ENCODE measurements at places on chromosomes 6 and 20.

DNA sequence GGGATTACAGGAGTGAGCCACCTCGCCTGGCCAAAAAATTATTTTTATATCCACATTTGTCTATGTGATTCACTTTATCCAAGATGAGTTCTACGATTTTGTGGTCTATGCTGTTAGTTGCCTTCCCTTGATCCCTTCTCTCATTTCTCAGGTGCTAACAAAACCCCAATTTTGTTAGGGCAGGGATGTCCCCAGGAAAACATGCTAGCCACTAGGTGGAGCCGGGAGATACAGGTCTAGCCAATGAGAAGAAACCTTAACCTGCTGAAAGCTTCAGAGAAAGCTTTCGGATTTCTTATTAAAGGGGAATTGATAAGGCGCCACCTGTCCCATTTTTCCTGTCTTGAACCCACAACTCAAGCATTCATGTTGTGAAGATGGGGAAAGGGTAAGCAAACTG, 167.4 kb upstream of the OLIG3 start:
- no peak for DNase-seq

- no peak for DNase-seq
Measured at GRCh38 chr6:37491830-37492208, 7.9 kb downstream of the CCDC167 start.

DNA sequence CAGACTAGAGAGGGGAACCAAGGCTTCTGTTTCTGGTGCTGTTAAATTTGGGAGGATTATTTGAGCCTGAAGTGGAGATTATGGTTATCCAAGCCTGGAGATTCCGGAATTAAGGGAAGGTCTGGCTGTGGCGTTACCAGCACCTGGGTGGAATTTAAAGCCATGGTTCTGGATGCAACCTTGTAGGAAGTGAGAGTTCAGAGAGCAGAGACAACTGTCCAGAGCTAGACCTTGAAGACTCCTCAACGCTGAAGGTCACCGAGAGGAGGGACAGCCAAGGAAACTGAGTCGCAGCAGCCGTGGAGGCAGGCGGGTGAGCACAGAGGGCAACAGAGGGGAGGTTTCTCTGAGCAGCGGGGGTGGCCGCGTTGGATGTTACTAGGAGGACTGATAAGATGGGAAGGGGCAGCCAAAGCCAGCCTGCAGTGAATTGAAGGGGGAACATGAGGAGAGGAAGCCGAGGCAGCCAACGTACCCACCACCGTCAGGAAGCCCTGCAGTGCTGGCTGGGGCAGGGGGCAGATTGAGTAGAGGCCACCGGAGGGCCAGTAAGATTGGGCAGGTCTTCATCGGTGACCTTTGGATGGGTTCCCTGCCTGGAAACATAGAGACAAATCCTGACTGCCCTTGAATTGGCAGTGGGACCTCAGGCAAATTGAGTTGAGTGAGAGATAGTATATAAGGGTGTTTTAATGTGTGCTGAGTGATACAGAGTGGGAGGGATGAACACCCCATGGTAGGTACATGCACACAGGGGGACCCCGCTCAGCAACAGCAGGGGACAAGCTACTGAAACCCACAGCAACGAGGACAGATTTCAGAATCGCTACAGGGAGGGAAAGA, 90.3 kb downstream of the SNX5 start:
- DNase-seq, result no peak

DNA sequence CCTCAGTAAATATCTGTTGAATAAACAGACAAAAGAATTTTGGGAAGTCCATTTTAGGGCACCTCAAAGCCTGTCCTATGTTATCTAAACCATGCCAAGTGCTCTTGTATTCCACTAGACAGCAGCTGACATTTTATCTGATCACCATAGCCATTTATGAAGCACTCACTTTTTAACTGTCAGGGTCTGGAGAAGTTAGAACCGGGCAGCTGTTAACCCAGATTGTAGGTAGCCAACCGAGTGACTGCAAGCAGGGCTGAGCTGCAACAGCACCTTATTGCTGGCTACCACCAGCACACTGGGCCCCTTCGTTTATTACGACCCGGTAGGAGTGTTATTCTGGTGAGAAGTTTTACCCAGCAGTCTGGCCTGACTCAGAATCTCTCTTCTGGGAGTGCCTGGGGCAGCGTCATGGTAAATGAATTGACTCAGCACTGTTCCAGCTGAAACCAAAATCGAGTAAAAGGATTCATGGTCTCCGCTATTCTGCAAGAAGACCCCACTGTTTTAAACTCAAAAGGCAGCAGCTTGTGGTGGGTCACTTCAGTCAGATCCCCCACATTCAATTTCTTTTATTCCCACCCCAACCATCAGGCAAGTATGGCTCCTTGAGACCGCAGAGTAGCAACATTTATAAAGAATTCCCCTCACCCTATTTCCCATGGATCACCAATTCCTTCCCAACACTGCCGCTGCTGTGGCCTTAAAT, 1.7 kb downstream of the UBE2V1 start:
- no peak for DNase-seq

GRCh38 chr20:63101781-63102720, 95.3 kb upstream of the BHLHE23 start:
- peak; percentile 82 for DNase-seq

GRCh38 chr20:55977690-55978459, 27.4 kb downstream of the CBLN4 start:
- no peak for DNase-seq

GRCh38 chr6:11357285-11357684, 124.8 kb upstream of the NEDD9 start:
- DNase-seq, result no peak

DNA sequence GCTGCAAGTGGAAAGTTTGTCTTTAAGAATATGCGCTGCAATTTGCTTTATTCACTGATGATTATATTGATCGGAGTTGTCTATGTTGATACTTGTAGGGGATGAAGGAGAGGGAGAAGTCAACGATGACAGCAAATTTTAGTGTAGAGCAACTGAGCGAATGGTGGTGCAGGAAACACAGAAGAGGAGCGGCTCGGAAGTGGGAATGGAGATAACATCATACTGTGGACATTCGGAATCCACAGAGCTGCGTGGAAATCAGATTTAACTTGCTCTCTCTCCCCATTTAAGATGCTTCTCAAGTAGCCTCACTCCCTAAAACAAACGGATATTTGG, 722 bp upstream of the TMEM14B start:
- DNase-seq, result no peak

DNA sequence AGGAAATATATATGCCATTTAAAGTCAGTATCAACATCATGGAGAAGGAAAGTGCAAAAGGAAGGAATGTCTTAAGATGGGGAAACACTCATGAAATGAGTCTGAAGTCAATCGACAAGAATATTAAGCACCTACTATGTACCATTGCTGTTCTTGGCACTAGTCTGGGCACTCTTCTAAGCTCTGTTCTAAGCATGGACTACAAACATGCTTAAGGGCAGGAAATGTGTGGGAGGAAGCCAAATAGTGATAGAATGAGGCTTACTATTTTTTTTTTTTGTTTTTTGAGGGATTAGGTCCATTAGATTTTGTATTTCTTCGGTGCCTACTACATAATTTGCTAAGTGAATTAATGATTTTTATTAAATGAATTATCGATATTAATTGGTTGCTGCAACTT, 83.8 kb upstream of the SUPT3H start:
- DNase-seq, result no peak

DNA sequence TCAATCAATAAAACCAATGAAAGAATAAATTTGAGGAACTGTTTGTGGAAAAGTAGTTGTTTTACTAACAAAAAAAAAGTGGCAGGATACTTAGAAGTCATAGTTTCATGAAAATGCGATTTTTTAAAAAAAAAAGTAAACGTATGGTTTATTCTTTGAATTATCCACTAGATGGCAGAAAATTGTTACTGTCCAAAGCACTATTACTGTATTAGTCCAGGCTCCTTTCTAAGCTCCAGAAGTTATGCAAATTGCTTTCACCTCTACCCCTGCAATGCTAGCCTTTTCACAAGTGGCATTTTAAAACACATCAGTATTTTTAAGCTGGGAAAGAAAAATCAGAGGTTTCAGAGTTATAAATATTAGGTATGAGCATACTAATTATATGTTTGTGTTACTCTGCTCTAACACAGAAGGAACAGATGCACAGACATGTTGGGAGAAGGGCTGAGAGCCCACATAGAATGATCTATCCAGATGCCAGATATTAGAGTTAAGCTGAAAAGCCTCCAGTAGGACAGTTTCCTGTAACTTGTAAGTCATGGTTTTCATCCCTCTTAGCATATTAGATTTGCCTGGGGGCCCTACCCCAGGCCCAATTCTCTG, 63.9 kb downstream of the FHL5 start:
- DNase-seq, result peak; percentile 46

DNA sequence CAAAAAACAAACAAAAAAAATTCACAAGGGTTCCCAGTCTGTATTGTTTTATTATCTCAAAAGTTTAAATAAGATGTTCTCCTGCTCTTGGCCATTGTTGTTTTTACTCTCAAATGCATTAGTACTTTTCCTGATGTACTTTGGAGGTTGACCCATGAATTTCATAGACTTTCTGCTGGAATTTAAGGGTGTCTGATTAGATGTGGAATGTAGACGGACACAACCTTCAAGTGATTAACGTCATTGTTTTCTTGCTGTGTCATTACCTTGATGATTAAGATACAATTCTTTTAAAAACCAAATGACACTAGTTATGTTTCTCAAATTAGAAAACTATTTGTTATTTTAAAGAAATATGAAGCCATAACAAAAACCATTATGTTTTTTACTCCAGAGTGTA, 421.4 kb upstream of the RUNX2 start:
- DNase-seq, result no peak

DNA sequence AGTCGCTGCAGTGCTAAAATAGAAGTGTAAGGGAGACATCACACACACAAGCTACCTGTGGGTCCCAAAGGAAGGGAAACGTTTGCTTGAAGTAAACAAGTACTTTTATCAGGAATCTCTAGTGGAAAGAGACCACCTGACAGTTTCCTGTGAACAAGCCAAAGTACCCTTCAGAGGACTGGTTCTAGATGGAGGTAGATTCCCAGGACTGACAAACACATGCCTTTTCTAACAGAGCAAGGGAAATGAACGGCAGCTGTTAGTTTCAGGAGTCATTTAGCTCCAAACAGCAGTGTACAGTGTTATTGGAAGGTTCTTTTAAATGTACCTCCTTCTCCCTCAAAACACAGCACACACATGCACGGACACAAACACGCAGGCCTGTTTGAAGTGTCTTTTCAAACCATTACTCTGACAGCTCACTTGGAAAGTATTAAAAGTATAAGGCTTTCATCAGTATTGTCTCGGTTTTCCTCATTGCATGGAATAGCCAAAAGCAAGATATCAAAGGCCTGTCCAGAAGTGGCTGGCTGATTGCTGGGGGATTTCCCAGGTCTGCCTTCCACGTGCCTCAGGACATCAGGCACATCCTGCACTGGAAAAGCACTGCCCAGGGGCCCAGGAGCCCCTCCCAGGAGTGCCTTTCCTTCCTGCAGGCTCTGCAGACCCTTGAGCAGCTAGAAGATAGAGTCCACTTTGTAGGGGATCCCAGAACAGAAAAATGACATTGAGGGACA, 393.2 kb upstream of the SOX4 start:
- DNase-seq, result no peak

- no peak for DNase-seq
Measured at GRCh38 chr20:38157635-38158495, 7.2 kb downstream of the TGM2 start.
